H9 (cell line): ENCODE measurements at places on chromosomes 13 and 19. TPM values are rescaled to one million over a fixed set of nuclear protein-coding genes. Genes with fewer than 3 reads are reported as not detected.

Gene RYR1
- 8.4 and 8.9 TPM in 2 replicates for total RNA-seq

DNA sequence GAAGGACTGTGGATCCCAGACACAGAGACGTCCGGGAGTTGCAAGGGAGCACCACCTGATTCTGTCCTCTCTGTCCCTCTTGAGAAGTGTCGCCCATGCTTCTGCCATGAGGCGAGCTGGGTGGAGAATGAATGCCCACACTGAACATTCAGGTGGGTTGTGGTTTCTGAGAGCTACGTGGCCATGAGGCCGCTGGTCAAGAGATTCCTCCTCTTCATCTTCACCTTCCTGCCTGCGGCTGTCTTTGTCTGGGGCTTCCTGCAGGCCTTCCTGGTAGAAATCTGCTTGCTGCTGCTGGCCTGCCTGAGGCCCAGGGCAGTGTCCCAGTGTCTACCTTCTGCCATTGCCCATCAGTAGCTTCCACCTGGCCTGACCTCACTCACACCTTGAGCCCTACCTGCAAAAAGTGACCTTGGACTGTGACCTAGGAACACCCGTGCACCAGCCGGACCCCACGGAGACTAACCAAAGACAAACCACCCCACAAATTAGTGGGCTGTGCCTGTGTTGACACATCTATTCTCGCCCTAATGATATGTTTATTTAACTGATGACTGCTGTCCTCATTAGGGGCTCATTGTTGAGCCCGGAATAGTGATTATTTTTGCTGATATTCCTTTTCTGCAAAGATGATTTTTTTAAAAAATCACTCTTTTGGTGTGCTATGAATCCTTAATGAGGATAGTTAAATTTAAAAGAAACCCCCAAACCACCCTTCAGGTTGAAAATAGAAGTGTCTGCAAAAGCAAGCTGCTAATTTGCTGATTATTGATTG is 38.7 kb upstream of the ZNF536 start:
- H3K4me1 ChIP-seq: no peaks in the 10 kb centered on the region
- H3K27ac ChIP-seq: no peak overlapping the region
- no peak for DNase-seq

- H3K27ac ChIP-seq: no peak overlapping the region
- H3K27me3 ChIP-seq: no peaks in the 10 kb centered on the region
- peaks cover 30% of the 10 kb centered on the region for H3K36me3 ChIP-seq
- DNase-seq: no peak
Measured at GRCh38 chr19:49853852-49854377, 3.0 kb downstream of the PTOV1 start.

DNA sequence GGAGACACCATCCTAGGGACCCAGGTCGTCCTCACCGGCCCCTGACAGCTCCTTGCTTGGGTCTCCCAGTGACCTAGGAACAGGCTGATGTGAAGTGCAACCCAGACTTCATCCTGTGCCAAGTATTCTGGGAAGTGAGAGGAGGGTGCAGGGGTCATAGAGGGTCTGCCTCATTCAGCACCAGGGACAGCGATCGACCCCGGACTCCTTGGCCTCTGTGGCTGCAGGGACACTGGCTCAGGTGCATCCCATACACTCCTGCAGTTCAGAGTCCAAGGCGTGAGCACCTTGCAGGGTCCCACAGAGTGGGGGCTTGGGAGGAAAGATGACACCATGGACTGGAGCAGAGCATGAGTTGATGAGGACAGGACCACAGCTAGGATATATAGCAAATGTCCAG is 10.0 kb upstream of the OR10H2 start:
- no peaks in the 10 kb centered on the region for H3K27me3 ChIP-seq
- H3K36me3 ChIP-seq: peaks cover 10% of the 10 kb centered on the region; the same call in 1 of the 2 replicates
- no peak overlapping the region for H3K4me3 ChIP-seq
- no peak overlapping the region for H3K27ac ChIP-seq
- H3K4me1 ChIP-seq: no peaks in the 10 kb centered on the region

Gene GIPC1
- total RNA-seq: 70.6 and 75.0 TPM in 2 replicates
